Kidney glomerular epithelial cell (primary cell): ENCODE measurements at places on chromosomes 1 and 21.

GRCh38 chr1:193516755-193517388 is 330.5 kb upstream of the B3GALT2 start:
- DNase-seq, result no peak

GRCh38 chr1:237910834-237911233 is 20.1 kb upstream of the ZP4 start:
- no peak for DNase-seq

GRCh38 chr1:222009105-222009730 is 267.3 kb upstream of the DUSP10 start:
- no peak for DNase-seq

- DNase-seq, result no peak
Measured at GRCh38 chr1:224271106-224271505, 58.9 kb downstream of the NVL start.

DNA sequence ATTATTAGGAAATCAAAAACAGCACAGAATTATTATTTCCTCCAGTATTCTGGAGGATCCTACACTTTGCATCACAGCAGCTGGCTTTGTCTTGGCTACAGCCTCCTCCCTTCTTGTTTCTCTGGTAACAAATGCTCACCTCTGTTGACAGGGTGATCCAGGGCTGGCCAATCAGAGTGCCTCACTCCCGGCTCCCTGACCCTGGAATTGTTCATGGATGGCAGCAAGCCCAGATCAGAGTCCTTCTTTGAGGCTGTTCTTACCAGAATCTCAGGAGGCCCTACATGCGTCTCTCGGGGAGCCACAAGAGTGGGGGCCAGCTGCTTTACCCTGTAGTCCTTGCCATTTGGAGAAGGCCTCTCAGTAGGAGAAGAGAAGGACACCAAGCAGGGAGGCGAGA is 48.4 kb upstream of the IGSF5 start:
- DNase-seq, result no peak

- peak; percentile 86 for DNase-seq
Measured at GRCh38 chr1:204072931-204073836, at the start of gene SOX13. Gene SOX13, plus strand, starts transcription at chr1:204073115. Its CDS starts 39,801 bp downstream, at chr1:204112916.

DNA sequence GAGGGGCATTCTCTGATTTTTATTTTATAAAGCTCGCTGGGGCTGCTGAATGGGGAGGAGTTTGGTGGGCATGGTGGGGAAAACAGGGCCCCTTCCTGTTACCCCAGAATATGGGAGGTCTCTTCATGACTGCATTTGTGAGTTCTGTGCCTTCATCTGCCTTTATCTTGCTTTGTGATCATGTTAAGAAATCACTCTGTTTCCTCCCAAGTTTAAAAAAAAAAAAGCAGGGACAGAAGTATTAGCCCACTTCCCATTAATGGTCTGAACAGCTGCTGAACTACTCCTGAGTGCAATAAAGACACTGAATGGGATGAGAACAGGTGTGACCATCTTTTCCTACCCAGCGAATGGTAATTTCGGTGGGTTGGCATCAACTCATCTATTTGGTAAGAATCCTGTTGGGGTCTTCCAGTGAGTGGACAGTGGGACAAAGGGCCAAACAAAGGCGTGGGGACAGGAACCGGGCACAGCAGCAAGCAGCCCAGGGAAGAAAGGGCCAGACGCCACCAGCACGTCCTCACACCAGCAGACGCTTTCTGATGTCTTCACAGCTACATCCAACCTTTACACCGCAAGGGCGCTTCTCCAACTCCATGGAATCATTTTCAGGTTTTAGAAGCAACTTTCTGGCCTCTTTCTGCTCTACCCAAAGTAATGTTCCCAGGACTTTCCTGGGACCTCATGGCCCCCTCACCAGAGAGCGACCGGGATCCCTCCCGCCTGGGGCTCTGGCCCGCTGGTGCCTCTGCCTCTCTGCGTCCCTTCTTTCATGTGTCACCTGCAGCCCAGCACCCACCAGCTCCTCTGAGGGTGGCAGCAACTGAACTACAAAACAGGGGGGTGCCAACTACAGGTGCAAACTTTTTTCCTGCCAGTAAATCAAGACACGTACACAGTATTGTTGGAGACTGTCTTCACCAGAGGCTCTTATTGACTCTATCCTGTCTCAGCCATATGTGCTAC is 160.2 kb downstream of the ADSS2 start:
- DNase-seq, result no peak

DNA sequence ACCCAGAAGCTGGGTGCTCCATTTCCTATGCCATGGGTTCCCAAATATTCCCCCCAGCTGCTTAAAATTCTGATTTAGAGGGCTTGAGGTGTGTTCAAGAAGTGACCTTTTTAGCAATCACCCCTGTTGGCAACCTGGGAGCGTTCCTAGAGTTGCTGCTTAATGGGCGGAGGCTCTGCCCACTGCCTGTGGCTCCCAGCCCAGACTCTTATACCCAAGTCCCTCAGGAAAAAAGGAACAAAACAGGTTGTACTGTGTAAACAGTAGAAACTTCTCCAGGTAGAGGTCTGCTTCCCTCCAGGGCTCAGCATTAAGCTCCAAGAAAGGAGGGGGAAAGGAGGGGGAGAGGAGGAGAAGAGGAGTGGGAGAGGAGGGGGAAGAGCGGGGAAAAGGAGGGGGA is 14.6 kb upstream of the TENT5C start:
- no peak for DNase-seq

GRCh38 chr1:178497903-178498478 is 1.2 kb upstream of the CLEC20A start:
- DNase-seq, result no peak

DNA sequence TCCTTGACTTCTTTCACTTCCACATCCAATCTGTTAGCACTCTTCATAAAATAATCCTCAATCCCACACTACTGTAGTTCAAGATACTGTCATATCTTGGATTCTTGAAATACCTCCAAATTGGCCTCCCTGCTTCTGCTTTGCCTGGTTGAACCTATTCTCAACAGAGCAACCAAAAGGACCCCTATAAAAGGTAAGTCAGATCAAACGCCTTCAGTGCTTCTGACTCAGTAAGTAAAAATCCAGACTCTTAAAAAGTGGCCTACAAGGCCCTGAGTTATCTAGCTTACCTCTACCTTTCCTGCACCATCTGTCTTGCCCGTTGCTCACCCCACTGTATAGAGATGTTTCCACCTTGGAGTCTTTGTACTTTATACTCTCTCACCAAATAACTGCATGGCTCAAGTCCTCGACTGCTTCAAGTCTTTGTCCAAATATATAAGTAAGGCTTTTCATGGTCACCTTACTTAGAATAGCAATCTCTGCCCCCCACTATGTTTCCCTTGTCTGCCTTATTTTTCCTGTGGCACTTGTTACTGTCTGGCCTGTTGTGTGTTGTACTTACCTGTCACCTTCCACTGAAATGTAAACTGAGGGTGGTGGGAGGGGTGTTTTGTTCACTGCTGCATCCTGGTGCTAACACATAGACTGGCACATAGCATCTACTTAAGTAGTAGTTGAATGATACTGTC is 5.1 kb upstream of the PIGV start:
- DNase-seq, result peak; percentile 22

DNA sequence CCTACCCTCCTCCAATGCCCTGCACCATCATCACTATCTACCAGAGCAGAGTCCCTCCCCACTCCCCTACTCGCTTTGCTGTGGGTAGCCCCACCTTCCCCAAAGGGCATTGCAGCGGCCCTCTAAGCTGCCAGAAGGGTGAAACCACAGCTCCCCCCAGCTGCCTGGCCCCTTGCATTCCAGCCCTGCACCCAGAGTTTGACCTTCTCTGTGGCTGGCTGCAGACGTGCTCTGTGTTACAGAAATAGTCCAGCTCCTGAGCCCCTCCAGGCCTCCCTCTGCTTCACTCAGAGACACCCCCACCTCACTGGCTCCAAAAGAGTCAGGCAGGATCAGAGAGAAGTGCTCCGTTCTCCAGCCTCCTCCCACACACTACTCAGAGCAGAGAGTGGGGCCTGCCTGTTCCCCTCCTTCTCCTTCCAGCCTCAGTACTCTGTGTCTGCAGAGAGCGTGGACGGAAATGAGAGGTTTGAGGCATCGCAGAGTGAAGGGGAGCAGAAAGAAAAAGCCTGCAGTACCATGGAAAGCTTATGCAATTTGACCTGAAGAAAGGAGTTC is 63.2 kb downstream of the PLEKHA6 start:
- DNase-seq, result peak; percentile 42

- DNase-seq, result no peak
Measured at GRCh38 chr1:44616284-44616990, 57.8 kb downstream of the TMEM53 start.

- no peak for DNase-seq
Measured at GRCh38 chr1:90412563-90412962, 304.5 kb downstream of the BARHL2 start.

DNA sequence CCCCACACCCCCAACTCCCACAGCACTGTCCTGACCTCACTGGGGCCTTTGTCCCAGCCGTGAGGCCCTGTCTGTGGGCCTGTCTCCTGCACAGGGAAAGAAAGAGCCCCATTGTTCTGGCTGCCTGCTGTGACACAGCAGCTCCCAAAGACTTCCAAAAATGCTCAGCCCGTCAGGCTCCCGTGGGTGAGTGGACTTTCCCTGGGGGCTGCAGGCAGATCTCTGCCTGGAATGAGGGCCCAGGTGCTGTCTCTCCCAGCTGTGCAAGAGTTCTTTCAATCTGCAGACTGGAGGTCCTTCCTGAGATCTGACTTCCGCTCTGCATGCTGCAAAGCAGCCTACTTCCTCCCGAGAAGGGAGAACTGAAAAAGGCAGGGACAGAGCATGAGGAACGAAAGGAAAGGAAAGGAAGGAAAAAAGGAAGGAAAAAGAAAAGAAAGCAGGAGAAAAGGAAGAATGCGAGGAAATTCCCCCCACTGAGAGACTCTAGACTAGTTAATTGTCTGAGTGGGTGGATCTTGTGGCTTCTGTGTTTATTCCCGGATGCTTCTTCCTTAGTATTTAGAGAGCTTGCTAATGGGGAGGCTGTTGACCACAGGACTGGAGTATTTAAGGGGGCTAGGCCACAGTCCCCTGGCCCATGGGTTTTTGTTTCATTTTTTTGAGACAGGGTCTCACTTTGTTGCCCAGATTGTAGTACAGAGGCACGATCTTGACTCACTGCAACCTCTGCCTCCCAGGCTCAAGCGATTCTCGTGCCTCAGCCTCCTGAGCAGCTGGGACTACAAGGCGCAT is 15.0 kb downstream of the NES start:
- no peak for DNase-seq

GRCh38 chr1:161989786-161990185 is 33.9 kb downstream of the OLFML2B start:
- DNase-seq, result no peak

- DNase-seq, result no peak
Measured at GRCh38 chr1:117860896-117861610, 68.4 kb downstream of the GDAP2 start.

DNA sequence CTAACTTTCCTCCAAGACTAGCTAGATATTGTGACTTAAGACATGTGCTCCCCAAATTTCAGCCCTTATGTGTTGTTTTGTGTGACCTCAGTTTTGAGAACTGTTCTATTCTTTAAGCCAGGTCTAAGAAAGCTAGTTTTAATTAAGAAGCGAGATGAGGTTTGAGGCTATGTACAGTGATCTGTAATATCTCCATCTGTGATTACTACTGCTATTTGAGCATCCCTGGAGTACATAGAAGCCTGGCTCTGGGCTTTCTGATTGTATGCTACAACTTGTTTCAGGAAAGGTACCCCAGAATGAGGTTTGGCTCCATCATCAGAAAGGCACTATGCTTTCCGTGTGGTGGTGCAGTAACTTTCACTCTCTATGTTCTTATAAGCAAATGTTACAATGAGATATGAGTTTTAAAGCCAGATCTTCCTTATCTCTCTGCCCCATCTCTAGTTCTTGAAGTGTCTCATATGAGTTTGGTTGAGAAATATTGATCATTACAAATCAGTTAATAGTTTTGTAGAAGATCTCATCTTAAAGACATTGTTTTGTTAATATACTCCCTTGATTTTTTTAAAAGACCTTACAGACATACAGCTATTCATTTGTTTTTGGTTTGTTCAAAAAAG is 605 bp downstream of the RGS4 start:
- peak; percentile 83 for DNase-seq

DNA sequence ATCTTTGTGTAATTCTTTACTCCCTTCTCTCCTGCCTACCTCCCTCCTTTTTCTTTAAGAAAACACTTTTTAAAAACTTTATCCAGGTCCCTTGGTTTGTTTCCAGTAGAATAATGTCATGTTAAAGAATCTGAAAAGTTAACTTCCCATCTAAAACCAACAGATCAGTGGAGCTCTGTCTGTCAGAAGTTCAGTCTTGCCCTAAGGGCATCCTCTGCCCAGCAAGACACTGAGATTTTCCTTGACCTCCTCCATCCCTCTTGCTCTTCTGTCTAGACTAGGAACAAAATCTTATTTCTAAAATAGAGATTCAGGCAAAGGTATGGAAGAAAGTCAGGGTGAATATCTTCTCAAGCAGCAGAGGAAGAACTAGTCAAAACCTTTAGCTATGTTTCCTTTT is 5.7 kb upstream of the GNL2 start:
- no peak for DNase-seq

DNA sequence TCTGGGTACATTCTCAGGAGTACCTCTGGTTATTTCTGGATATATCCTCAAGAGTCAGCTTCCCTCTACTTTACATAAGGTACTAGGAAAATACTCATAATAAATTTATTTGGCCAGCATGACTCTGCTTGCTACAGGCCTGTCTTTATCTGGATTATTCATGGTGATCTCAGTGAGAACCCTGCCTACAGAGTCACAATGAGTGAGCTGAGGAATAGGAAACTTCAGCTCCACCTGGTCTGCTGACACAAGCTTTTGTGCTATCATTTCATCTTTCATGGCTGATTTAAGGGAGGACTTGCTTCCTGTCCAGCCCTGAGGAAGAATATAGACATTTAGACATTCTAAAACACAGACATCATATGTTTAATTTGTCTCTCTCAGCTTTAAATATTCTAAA is 19.5 kb upstream of the SUCO start:
- DNase-seq, result no peak
